D721Med (cell line): ENCODE measurements at places on chromosomes 1 and 21.
A peak's percentile ranks its signal among the peaks of the same experiment; 100 is the strongest.

GRCh38 chr1:210626341-210626740, 297.6 kb downstream of the HHAT start:
- DNase-seq = no peak

DNA sequence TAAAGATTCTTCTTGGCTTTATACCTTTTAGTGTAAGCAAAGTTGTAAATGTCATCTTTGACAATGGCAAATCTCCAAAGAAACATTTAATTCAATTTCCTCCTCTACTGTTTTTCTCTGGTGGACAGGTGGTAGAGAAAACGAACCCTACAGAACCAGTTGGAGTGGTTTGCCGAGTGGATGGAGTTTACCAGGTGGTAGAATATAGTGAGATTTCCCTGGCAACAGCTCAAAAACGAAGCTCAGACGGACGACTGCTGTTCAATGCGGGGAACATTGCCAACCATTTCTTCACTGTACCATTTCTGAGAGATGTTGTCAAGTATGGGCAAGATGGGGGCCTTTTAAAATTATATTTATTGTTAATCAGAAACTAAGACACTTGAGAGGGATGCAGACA, 25.8 kb downstream of the UAP1 start:
- DNase-seq = no peak

DNA sequence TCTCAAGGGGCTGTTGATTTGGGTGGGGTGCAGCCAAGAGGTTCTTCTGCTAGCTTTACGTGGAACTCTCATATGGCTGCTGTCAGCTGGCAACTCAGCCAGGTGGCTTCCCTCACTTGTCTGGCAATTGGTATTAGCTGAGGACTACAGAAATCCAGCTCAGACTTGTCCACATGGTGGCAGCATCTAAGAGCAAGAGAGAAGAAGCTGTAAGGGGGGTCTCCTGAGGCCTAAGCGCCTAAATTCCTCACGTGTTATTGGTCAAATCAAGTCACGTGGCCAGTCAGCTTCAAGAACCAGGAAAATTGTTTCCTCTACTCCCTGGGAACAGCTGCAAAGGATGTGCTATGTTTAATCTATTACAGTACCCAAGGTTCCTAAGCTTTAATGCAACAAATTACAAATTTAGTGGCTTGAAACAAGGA, 4.2 kb upstream of the DYRK3 start:
- no peak for DNase-seq

DNA sequence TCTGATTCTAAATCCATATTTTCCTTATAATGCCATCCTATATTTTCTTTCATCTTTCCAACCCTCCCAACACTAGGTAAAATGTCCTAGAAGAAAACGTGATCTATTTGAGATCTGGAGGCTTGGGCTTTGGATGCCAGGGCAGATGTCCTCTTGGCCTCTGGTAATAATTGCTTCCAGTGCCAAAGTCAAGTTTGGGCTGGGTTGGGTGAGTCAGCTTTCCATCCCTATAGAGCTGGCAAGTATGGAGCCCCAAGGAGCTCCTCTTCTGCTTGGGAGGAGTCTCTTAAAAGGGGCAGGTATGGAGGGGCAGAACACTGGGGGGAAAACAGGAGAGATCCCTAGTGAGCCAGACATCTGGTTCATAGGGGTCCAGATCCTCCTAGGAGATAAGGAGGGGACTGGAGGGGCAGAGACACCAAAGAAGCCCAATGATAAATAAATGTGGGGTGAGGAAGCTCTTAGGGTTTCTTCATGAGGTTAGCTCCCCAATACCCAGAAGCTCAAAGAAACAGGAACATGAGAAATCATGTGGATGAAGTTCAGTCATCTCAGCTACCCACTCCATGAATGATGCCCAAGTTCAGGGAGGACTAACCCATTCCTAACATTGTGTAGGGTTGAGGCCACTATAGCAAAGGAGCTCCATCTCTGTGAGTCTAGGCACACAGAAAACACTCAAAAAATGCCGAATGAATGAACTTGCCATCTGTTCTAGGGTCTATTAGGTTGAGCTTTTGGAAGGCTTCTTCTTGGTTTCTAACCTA, 3.5 kb downstream of the C1orf116 start:
- no peak for DNase-seq

DNA sequence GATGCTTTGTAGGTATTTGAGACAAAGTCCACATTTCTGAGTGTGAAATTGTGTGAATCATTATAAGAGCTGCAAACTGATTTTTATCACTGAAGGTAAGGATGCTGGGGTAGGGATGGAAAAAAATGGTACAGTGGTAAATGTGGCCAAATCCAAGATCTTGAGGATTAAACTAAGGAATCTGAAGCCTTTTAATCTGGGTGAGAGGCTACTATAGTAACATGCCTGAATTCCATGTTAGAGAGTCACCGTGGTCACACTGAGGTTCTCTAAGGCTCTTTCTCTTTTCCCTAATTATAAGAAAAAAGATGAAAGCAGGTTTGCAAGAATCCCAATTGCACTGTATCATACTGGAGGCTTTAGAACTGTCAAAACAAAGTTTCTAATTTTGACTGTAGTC, 17.6 kb downstream of the PTGER3 start:
- DNase-seq = no peak

- DNase-seq = no peak
These were observed 1171.2 kb downstream of the PLA2G4A start for GRCh38 chr1:187999973-188000372.

- DNase-seq = peak; percentile 47
These were observed 448 bp downstream of the GATAD2B start for GRCh38 chr1:153922076-153922971.

- no peak for DNase-seq
These were observed 11.7 kb upstream of the IGSF3 start for GRCh38 chr1:116679091-116679827.

- no peak for DNase-seq
These were observed 60.7 kb downstream of the MORN1 start for GRCh38 chr1:2330519-2331199.

- no peak for DNase-seq
These were observed 154.1 kb downstream of the CAMTA1 start for GRCh38 chr1:6939363-6939762.

- DNase-seq = no peak
These were observed 60.8 kb downstream of the BCAR3 start for GRCh38 chr1:93620841-93621210.
